ENCODE measurements at places on chromosomes 6 and 20.

DNA sequence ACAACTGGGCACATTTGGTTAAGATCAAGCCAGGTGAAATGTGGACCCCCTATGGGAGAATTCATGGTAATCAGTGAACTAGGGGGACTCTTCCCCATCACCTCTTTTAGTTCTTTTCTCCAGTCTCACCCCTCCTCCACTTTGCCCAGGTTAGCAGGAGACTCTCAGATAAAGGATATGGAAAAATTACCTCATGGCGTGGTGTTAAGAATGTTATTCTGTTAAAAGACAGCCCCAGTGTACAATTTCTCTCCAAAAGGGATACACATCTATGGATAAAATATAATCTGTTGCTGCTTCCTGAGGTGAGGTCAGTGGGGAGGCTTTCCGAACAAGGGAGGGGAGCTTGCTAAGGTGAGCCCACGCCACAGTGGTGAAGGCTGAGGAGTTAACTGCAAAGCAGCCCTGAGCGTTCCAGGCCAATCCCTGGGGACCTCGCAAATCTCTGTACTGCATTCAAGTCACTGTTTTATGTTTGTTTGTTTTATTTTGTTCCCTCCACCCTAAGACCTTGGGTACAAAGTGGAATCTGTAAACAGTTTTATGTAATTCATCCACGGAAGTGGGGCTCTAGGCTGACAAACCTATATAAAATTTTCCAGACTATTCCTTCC, 52.0 kb downstream of the ADGRF1 start:
- DNase-seq = no peak

GRCh38 chr6:44699082-44699481, 311.6 kb downstream of the CDC5L start:
- DNase-seq = no peak

GRCh38 chr20:49928411-49929141, 7.6 kb upstream of the RNF114 start:
- DNase-seq = peak; percentile 34

DNA sequence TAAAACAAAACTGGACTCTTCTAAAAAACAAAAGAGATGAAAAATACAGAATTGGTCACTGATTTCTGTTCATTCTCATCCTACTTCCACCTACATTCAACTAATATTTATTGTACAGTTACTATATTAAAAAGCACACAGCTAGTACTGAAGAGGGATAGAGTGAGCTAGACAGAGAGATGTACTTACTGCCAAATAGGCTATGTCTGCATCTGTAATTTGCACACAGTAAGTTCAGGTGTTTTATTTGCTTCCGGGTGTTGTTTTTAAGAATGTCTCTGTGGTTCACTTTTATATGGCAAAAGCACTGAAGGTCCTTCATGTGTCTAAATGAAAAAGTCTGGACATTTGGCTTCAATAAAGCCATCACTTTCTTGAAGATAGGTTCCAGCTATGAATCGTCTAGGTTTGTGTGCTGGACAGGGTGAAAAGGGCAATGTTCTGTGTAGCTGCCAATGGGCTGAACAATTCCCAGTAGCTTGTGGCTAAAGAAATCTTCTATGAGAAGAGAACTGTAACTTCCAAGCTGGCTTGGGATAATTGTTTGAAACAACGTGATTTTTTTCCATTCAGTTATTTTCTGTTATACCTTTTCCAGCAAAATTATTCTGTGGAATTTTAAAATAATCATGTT, 47.3 kb downstream of the EPB41L2 start:
- no peak for DNase-seq

DNA sequence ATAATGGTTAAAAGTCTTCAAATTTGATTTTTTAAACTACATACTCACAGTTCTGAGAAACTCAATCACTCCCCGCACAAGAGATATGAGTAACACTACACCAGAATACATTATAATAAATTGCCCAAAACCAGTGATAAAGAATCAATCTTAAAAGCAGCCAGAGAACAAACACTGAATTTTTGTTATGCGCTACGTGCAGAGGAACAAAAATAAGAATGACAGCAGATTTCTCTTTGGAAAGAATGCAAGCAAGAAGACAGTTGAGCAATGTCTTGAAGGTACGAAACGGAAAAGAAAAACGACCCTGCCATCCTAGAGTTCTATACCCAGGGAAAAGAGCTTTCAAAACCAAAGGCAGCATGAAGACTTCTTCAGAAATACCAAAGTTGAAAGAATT, 216.7 kb downstream of the TTLL2 start:
- DNase-seq = no peak

GRCh38 chr6:44522871-44523270, 135.4 kb downstream of the CDC5L start:
- no peak for DNase-seq

Data from nucleus accumbens (tissue), 56 donors.